ENCODE measurements at places on chromosomes 7 and 10.

DNA sequence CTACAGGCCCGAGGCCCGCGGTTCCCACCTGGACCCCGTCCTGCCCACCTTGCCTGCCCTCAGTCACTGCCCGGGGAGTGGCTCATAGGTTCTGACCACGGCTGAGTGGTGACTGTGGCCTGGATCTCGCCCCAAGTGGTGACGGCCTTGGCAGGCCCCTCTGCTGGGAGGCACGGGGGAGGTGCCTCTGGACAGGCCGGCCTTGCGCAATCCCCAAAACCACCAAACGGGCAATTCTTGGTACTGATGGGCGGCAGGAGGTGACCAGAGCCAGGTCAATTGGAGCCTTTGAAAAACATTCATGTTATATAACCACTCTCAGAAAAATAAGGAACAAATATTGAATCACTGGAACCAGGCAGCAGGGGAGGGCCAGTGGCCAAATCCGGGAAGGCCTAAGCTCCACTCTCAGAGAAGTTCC lies 83.4 kb downstream of the PRKAG2 start:
- no peak for DNase-seq

DNA sequence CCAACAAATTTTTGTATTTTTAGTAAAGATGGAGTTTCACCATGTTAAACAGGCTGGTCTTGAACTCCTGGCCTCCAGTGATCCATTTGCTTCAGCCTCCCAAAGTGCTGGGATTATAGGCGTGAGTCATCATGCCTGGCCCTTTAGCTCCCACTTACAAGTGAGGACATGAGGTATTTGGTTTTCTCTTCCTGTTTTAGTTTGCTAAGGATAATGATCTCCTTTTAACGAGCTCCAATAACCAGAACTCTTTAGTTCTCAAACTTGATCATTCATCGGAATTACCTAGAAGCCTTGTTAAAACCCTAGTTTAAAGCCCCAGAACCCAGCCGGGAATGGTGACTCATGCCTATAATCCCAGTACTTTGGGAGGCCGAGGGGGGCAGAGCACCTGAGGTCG lies 481.4 kb downstream of the TYW1 start:
- no peak for DNase-seq

DNA sequence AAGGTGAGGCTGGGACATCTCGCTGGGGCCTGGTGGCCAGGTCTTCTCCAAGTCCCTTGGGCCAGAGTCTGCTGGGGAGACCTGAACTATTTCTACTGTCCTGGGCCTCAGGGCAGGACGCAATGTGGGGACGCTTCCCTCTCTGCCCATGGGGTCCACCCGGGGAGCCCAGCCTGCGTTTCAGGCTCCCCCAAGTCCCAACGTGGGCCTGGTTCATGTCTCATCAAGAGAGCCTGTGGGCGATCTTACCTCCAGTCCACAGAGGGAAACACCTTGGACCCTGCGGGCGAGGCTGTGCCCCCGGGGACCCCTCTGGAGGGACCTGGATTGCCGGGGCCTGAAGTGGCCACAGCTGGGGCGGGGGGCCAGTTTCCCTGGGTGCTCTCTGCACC lies 91.7 kb downstream of the DNAJB6 start:
- DNase-seq = no peak

- DNase-seq = no peak
Measured at GRCh38 chr7:12583176-12583575, 12.7 kb downstream of the SCIN start.

DNA sequence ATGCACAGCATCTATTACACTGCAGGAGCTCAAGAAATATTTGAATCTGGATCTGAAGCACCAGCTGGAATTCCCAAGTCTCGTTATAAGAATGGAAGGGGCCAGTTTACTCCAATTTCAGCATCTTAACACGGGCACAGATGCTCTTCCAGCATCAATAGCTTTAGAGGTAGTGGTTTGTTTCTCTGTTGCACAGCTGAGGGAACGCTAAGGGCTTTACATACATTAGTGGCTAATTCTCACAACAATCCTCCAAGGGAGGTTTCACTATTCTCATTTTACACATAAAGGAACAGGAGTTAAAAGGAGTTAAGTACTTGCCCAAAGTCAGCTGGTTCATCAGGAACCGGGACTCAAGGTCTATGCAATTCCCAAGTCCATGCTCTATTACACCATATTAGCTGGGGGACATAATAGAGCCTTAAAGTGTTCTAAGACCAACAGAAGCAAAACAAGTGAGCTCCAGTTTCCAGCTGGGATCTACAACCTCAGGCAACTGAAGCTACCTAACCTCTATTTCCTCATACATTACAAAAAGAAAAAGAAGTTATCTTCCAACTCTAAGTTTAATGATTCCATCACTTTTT lies 9.9 kb downstream of the XPNPEP1 start:
- DNase-seq = no peak

- no peak for DNase-seq
Measured at GRCh38 chr10:33248638-33249037, 85.8 kb downstream of the NRP1 start.

GRCh38 chr7:99143521-99143852 lies 421 bp downstream of the SMURF1 start:
- DNase-seq = no peak

- DNase-seq = no peak
Measured at GRCh38 chr7:151181011-151181431, 6.0 kb downstream of the ASB10 start.
